Foreskin keratinocyte (primary cell): ENCODE measurements at places on chromosomes 5 and 9. TPM values are rescaled to one million over a fixed set of nuclear protein-coding genes. Genes with fewer than 3 reads are reported as not detected.

KIAA0825 gene
- 1.1 and 1.2 TPM in 2 replicates for total RNA-seq

NFX1 gene
- 27.5 and 27.9 TPM in 2 replicates for total RNA-seq

NEUROG1 gene
- not detected in 2 replicates for total RNA-seq

CARD6 gene
- 5.7 and 6.4 TPM in 2 replicates for total RNA-seq

ZNF622 gene
- total RNA-seq: 35.8 and 38.7 TPM in 2 replicates
